ENCODE measurements at places on chromosomes 2 and 18.

DNA sequence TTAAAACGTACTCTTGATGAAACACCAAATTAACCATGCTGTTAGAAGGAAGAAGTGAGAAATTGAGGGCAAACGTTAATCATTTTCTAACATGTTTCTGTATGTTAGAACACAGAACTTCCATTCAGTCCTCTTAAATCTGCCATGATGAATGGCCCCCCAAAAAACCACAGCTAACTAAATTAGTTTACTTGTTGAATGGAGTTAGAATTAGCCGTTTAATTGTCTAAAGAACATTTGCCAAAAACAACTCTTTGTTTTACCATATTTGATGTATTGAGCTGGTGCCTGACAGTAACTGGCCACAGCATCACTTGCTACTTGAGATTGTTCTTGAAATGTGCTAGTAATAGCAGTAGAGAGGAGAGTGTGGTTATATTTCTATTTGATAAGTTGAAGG is 12.7 kb downstream of the CCNYL1 start:
- no peak overlapping the region for H3K4me3 ChIP-seq
- no peaks in the 10 kb centered on the region for H3K27me3 ChIP-seq
- peak overlapping the region; percentile 88 for H3K27ac ChIP-seq

GRCh38 chr2:23918837-23919489 is 8.0 kb downstream of the ATAD2B start:
- no peaks in the 10 kb centered on the region for H3K27me3 ChIP-seq
- no peaks in the 10 kb centered on the region for H3K36me3 ChIP-seq
- no peak overlapping the region for H3K27ac ChIP-seq
- no peak overlapping the region for H3K4me3 ChIP-seq

GRCh38 chr2:205321231-205321630 is 361.1 kb upstream of the NRP2 start:
- no peak overlapping the region for H3K27ac ChIP-seq
- no peaks in the 10 kb centered on the region for H3K36me3 ChIP-seq
- no peaks in the 10 kb centered on the region for H3K27me3 ChIP-seq
- DNase-seq, result no peak
- no peak overlapping the region for H3K4me3 ChIP-seq
- no peaks in the 10 kb centered on the region for H3K4me1 ChIP-seq

DNA sequence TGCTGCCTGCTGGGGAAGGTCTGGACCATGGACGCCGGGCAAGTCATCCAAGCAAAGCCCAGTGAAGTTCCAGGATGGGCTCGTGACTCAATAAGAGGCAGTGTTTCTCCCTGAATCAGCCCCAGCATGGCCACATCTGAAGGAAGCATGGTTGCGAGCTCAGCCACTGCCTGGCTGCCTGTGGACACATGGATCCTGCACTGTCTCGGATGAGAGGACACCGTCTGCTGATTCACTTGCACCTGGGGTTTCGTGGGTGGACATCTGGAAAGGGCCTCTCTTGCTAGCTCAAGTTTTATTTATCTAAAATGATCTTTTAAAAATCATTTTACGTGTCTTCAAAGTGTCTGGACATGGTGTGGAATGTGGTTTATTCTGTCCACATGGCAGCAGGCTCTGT is 224.8 kb upstream of the FN1 start:
- H3K4me3 ChIP-seq, result no peak overlapping the region
- no peaks in the 10 kb centered on the region for H3K27me3 ChIP-seq
- no peak for DNase-seq
- no peak overlapping the region for H3K27ac ChIP-seq
- H3K4me1 ChIP-seq, result peaks cover 16% of the 10 kb centered on the region

- H3K4me3 ChIP-seq, result no peak overlapping the region
- no peak for DNase-seq
- H3K36me3 ChIP-seq, result no peaks in the 10 kb centered on the region
- peaks cover 8% of the 10 kb centered on the region for H3K4me1 ChIP-seq
- no peak overlapping the region for H3K27ac ChIP-seq
Observed at GRCh38 chr2:174752403-174753037, 11.8 kb downstream of the CHRNA1 start.

DNA sequence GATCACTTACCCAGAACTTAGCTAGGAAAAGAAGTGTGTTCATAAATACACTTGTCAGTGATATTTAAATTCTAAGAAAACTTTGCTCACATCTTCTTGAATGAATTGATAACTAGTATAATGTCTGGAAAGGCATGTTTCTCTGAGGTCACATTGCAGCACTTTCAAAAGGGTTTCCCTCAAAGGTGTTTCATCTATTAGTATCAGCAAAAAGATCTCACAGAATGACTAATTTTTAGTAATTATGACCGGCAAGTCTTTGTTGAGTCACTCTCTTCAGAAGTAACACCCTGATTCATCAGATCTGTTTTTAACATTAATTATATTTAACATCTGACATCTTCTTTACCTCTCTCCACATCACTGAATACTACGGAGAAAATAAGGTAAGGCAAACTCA is 222.3 kb downstream of the IKZF2 start:
- no peaks in the 10 kb centered on the region for H3K36me3 ChIP-seq
- H3K4me3 ChIP-seq, result no peak overlapping the region
- peak overlapping the region; percentile 69 for H3K27ac ChIP-seq
- H3K4me1 ChIP-seq, result peaks cover 17% of the 10 kb centered on the region
- no peaks in the 10 kb centered on the region for H3K27me3 ChIP-seq
- DNase-seq, result no peak

DNA sequence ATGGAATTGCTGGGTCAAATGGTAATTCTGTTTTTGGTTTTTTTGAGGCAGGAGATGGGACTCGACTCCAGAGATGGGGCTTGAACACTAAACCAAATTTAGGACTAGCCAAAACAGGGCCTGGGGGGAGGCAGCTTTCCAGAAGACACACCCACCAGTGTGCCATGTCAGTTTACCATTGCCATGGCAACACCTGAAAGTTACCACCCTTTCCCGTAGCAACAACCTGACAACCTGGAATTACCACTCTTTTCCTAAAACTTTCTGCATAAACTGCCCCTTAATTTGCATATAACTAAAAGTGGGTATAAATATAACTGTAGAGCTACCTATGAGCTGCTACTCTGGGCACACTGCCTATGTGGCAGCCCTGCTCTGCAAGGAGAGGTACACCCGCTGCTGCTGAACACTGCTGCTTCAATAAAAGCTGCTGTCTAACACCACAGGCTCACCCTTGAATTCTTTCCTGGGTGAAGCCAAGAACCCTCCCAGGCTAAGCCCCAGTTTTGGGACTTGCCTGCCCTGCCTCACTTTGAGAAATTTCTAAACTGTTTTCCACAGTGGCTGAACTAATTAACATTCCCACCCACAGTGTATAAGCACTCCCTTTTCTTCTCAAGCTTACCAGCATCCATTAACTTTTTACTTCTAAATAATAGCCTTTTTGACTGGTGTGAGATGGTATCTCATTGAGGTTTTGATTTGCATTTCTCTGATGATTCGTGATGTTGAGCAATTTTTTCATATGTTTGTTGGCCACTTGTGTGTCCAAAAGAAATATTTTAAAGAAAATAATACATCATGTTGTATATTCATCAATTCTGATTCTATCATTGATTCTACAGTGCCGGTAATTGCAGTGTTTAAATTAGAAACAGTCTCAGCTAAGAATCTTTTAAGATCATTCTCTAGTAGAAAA is 10.6 kb downstream of the CDK15 start:
- DNase-seq, result no peak
- H3K27me3 ChIP-seq, result no peaks in the 10 kb centered on the region
- H3K4me3 ChIP-seq, result no peak overlapping the region
- H3K27ac ChIP-seq, result no peak overlapping the region

DNA sequence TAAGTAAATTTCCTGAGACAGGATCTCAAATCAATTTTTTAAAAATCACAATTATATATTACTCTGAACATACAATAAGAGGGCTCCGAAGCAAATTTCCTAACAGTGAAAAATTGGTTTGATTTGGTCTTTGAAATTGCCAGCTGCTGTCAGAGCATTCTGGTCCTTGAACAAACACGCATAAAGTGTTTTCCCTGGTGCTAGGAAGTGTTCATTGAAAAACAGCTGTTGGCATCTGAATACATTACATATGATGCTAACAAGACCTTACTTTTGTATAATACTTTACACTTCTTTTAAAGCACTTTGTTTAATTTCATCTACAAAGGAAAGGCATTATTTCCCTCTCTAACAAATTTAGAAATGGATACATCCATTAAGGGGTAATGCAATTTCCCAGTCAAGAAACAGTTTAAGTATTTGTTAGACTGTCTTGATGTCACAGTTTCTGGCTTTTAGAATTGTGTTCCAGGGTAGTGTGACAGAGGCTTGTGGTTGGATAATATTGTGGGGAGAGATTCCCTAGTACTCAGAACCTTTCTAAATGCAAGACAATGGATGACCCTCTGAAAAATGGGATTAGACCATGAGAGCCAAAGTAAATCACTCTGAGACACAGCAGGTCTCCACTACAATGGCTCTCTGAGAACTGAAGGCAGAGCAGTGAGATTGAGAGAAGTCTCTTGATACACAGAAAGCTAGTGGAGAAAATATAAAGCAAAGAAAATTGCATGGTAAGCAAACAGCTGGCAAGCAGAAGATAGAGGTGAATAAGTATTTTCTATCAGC is 299.0 kb downstream of the TRIB2 start:
- H3K36me3 ChIP-seq, result no peaks in the 10 kb centered on the region
- H3K4me1 ChIP-seq, result no peaks in the 10 kb centered on the region
- H3K27ac ChIP-seq, result no peak overlapping the region
- H3K4me3 ChIP-seq, result no peak overlapping the region

DNA sequence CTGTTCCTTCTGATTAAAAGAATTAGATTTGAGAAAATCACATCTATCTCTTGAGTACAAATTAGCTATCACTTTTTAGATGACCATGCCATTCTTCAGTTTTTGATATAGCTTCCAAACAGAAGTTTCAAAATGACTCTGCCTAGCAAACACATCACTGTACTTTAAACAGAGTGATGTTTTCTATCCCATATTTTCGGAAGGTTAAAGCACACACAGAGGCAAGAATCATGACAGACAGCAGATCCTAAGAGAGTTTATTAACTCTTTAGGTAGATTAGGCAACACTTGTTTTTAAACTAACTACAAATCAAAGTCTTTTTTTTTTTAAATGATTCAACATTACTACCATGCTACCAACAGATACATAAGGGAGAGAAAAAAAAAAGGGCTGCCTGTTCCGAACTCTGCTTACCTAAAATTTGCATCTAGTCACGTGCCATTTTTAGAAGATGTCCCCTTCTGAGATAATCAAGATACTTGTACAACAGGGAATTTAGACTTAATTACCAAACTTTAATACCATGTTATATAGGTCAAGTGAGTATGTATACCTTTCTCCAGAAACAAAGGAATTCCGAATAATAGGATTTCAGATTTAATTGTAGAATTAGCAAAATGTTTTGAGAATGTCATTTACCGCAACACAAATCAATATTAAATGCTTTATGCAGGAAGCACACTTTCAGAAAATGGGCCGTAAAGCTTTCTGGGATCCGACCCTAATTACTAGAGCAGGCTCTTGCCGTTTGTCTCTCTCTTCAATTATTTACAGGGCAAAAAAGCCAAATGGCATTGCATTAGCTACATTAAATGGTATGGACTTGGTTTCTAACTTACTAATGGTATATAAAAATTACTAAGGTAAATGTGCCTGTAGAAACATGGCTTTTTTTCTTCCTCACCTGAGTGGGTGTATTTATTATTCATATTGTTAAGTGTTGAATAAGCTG is 2.6 kb downstream of the RBMS1 start:
- peaks cover 38% of the 10 kb centered on the region for H3K4me1 ChIP-seq
- H3K27me3 ChIP-seq, result no peaks in the 10 kb centered on the region
- no peak for DNase-seq
- H3K27ac ChIP-seq, result peak overlapping the region; percentile 73
- no peaks in the 10 kb centered on the region for H3K36me3 ChIP-seq
- peak overlapping the region; percentile 85 for H3K4me3 ChIP-seq

DNA sequence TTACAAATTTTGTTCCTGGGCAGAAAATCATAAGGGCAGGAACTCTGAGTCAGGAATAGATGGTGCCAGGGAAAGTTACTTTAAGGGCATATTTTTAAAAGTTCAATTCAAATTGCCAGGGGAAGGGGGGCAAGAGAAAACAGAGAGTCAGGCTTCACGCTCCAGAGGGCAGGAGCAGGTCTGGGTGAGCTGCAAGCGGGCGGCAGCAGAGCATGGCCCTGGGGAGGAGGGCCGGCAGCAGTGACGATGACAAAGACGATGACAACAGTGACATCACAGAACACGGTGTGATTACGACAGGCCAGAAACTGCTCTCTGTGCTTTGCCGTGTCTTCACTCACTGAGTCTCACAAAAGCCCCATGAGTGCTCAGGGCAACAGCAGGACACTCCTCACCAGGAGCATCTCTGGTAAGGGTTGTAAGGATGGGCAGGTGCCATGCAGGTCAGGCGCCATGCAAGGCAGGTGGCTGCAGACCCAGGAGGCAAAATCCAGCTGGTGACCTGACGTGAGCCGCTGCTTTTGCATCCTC is 23.3 kb downstream of the CHST10 start:
- H3K4me3 ChIP-seq, result no peak overlapping the region
- H3K36me3 ChIP-seq, result no peaks in the 10 kb centered on the region
- H3K4me1 ChIP-seq, result no peaks in the 10 kb centered on the region
- H3K27ac ChIP-seq, result no peak overlapping the region

- no peaks in the 10 kb centered on the region for H3K27me3 ChIP-seq
- H3K27ac ChIP-seq, result no peak overlapping the region
- no peaks in the 10 kb centered on the region for H3K4me1 ChIP-seq
- no peaks in the 10 kb centered on the region for H3K36me3 ChIP-seq
- H3K4me3 ChIP-seq, result no peak overlapping the region
Observed at GRCh38 chr2:193482557-193482956, 1287.8 kb upstream of the TMEFF2 start.

DNA sequence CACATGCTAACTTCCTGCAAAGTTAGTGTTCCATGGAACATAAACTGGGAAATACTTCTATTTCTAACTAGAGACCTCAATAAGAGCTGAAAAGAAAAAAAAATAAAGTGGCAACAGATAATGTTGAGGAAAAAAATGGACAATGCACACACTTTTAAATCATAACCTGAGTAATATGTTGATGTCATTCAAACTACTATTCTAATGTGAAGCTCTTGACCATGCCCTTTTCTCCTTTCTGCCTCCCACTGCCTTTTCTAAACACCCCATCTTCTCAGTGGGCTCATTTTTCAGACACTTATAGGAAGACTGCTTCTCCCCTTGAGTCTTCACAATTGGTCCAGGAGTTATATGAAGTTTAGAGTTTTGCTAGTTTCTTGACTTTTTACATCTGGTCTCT is 280.9 kb upstream of the NT5C1B start:
- H3K27ac ChIP-seq, result no peak overlapping the region
- H3K4me3 ChIP-seq, result no peak overlapping the region
- no peaks in the 10 kb centered on the region for H3K36me3 ChIP-seq
- H3K4me1 ChIP-seq, result no peaks in the 10 kb centered on the region
- DNase-seq, result no peak

- H3K4me1 ChIP-seq, result no peaks in the 10 kb centered on the region
- no peak for DNase-seq
- H3K36me3 ChIP-seq, result no peaks in the 10 kb centered on the region
- no peak overlapping the region for H3K4me3 ChIP-seq
- no peak overlapping the region for H3K27ac ChIP-seq
- no peaks in the 10 kb centered on the region for H3K27me3 ChIP-seq
Observed at GRCh38 chr2:56262241-56262640, 78.5 kb downstream of the CCDC85A start.

- no peak for DNase-seq
- no peaks in the 10 kb centered on the region for H3K36me3 ChIP-seq
- H3K4me1 ChIP-seq, result 0 out of 2 replicates have a peak, but pooled peaks cover 3% of the 10 kb centered on the region
- no peak overlapping the region for H3K4me3 ChIP-seq
Observed at GRCh38 chr2:102895376-102895775, 133.5 kb downstream of the TMEM182 start.

Data from PC-9 (cell line).